GM20000 (cell line): ENCODE measurements at places on chromosomes 3 and 15.
A peak's percentile ranks its signal among the peaks of the same experiment; 100 is the strongest.

DNA sequence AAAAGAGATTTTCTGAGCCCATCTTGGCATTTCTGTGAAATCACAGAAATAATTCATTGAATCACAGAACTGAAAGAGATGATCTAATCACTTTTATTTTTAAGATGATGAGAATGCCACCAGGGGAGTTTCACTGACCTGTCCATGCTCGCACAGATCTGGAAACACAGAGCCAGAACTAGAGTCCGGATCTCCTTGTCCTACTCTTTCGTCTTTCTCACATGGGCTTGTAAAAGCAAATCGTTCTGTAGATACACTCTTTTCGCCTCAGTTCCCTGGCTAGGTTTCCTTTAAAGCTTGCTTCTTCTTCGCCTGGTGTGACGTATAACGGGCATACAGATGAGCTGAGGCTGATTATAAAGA, 122.5 kb upstream of the SPRED1 start:
- DNase-seq = peak; percentile 23

GRCh38 chr3:171261487-171261886, 198.7 kb downstream of the TNIK start:
- no peak for DNase-seq

DNA sequence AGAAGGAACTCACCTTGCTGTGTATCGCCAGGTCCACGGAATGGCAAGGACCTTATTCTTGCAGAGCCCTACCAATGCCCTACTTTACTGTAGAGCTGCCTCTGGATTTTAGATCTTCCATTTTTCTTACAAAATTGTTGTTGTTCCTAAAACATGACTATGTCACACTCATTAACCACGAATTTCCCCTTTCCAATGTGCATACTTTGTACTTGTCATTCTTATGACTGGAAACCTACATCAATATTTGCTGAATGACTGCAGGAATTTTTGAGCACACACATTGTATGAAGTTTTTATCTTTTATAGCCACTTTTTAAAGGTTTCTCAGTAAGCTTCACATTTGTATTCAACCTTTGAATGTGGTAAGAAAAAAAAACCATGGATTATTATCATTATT, 35.9 kb upstream of the CMSS1 start:
- DNase-seq = no peak

GRCh38 chr3:49244581-49245205, 32.3 kb downstream of the C3orf62 start:
- DNase-seq = no peak

DNA sequence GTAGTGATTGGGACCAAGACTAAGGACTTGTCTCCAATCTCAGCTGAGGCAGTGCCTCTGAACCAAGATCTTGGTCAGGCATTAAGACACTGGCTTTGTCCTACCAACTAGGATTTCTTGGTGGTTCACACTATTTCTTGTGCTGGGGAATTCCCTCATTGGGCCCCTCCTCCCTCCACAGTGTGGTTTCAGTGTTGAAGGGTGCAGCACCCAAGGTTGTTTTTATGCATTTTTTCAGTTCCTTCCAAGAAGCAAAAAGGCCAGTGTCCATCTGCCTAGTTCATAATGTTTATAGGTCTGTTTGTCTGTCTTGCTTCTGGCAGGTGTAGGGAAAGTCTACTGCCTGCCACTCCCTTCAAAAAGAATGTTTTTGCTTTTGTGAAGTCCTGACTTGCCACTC, 10.6 kb upstream of the ITPKA start:
- peak; percentile 90 for DNase-seq

- no peak for DNase-seq
Measured at GRCh38 chr3:20401253-20401652, 215.2 kb upstream of the SGO1 start.

GRCh38 chr3:70431911-70432310, 119.5 kb upstream of the MDFIC2 start:
- no peak for DNase-seq

DNA sequence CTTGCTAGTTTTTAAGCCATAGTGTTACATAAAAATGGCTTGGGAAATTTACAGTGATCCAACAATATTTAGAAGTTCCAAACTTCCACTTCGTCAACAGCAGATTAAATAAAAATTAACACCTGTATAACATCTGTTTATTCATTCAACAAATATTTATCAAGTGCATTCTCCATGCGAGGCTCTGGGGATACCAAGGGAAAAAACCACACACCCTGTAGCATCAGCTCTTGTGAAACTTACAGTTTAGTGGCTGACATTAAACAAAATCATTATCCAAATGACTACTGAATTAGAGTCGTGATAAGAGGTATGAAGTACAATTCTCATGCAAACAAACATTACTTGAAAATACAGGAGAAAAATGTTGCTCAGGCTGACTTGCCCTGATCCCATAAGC, 122.9 kb downstream of the DLG1 start:
- no peak for DNase-seq

DNA sequence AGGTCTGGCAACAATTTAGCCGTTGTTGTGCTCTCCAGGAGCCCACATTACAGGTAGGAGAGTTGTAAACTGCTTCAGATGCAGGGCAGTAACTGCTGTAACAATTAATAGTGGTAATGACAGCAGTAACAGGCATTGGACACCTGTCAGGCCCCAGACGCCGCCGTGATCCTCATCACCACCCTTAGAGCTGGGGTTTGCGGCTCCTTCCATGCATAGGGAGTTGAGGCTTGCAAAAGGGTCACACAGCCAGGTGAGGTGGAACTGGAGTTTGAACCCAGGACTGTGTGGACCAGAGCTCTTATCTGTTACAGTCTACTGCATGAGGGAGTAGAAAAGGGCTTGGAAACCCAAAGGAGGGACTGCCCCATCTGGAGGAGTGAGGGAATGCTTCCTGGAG, 26.8 kb upstream of the NR2C2 start:
- DNase-seq = no peak

DNA sequence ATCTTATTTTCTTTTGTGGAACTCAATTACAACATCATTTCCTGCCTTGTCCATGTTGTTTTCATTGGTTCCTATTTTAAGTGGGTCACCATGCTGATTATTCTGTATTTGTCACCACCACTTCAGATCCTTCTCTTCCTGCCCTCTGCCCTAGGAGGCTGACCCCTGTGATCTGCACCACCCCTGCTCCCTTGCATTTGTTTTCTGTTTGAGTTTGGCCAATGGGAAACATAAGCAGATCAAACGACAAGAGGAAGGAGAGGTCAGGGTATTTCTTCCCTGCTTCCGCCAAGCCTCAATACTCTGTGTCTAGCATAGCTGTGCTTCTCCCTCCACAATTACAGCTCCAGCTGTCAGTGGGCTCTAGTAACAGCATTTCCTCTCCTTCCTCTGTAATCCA, 71.6 kb downstream of the IMPG2 start:
- DNase-seq = no peak

GRCh38 chr15:100824211-100824610, 55.4 kb upstream of the ALDH1A3 start:
- DNase-seq = no peak

DNA sequence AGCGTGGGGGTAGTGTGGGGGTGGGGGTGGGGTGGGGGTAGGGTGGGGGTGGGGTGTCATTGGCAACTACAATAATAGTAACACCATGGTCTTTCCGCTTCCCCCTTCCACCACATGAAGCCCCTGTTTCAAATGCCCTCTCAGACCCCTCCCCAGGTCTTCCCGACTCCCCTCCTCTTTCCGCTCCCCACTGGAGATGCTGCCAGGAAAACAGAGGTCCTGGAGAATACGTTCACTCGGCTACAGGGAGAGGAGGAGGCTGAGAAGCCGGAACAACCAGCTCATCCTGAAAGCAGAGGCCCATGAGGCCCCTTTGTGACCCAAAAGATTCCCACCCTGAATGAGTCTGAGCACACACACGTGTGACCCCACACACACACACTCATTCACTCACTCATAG, 75.4 kb downstream of the CPN2 start:
- no peak for DNase-seq

DNA sequence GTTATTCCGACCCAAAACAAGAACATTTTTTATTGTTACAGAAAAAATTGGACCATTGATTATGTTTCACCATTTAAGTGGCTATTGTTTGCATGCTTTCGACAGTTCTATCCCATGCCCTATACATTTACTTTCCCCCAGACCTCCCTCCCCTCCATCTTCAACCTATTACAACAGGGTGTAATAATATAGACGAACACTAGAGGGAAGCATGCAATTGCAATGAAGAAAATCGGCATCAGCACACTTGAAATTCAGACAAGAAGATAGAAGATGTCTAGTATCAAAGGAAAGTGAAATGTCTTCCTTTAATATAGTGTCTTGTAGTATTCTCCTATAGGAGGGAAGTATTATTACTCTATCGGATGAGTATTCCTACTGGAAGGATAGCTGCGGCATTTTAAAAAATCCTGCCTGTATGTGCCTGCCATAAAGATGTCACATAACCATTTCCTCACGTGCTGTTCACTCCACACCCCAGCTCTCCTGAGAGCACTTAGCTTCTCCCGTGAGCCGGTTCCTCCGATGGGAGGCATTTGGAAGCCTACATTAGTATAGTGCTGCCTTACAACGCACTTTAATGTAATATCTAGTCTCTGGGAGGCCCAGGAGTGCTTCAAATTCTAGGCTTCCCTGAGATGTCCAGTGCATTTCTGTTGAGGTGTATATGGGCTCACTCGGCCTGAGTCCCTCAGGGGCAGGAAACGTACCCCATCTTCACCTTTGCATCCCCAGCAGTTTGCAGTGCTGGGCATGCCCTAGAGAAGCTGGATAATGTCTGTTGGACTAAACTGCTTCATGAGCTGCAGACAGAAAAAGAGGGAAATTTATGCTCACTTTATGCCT, 17.8 kb upstream of the ERICH6 start:
- DNase-seq = peak; percentile 61

DNA sequence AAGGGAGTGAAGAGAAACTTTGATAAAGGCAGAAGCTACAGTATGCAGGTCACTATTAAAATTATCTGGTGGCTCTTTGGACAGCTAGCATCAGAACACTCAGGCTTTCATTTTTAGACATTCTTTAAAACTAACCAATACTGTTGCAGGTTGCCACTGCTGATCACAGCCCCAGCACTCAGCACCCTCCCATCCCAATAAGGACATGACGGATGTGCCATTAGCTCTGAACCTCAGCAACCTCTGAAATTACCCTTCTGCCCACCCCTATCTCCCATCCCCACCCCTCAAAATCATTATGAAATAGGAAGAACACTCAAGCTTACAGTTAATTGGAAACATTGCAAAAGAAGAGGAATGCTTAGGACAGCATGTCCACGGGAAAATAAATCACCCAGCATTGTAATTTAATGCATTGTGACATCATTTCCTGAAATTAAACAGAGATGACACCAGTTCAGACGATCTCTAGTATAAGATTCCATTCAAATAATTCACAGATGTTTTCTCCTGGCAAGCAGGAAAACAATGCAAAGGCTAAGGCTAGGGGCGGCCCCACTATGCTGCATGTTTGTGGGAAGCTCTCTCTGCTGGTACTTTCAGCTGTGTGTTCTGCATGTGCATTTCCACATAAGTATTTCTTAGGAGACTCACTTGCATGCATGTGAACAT, 71.6 kb downstream of the MEIS2 start:
- no peak for DNase-seq

- no peak for DNase-seq
Measured at GRCh38 chr3:181610083-181610972, 101.4 kb upstream of the SOX2 start.

DNA sequence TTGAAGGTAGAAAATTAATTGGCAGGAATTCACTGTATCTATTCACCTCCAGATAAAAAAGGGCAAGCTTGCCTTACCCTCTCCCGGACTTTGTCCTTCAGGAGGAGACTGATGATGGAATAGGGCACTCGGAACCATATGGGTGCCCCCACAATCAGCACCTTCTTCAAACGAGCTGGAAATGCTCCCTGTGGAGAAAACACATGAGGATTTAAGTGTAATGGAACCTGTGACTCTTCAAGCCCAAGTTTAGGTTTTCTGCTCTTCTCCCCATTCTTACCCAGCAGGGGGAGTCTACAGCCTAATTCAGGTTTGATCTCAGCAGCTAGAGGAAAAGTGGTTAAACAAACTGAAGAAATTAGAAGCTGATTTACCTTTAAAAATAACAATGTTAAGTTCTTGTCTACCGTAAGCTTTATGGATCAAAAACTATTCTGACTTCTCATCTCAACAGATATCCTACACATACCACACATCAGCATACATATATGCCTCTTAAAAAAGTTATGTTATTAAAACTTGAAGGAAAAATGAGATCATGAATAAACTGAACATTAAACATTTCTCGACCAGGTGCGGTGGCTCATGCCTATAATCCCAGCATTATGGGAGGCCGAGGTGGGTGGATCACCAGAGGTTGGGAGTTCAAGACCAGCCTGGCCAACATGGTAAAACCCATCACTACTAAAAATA, 57.5 kb upstream of the SIN3A start:
- peak; percentile 52 for DNase-seq

- no peak for DNase-seq
Measured at GRCh38 chr3:134144694-134145093, 106.0 kb downstream of the RYK start.

DNA sequence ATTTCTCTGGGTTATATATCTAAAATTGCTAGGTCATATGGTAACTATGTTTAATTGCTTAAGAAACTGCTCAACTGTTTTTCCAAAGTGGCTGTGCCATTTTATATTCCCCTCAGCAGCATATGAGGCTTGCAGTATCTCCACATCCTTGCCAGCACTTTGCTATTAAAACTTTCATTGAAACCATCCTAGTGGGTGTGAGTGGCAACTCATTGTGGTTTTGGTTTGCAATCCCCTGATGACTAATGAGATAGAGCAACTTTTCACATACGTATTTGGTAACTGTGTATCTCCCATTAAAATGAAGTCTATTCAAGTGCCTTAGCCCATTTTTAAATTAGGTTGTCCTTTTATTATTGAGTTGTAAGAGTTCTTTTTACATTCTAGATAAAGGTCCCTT, 17.3 kb downstream of the KPNA1 start:
- peak; percentile 33 for DNase-seq

- DNase-seq = no peak
Measured at GRCh38 chr3:44601749-44602148, 17.0 kb downstream of the ZNF660 start.

- no peak for DNase-seq
Measured at GRCh38 chr3:81554801-81555200, 206.6 kb downstream of the GBE1 start.

DNA sequence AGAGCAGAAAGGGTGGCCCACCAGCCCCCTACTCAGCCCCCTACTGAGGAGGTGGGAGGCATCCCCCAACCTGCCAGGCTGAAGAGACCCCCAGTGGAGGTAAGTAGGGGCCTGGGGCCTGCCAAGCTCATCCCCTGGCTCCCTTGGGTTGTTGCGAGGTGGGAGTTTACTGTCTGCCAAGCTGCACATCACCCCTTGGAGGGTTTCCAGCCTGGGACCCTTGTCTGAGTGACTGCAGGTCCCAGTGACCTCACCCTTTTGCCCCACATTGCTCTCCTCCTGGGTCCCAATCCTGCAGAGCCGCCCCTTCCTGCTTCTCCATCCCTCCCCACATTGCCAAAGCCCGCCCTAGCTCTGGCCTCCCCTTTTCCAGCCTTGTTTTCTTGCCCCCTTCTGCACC, 1.0 kb upstream of the ALS2CL start:
- no peak for DNase-seq

DNA sequence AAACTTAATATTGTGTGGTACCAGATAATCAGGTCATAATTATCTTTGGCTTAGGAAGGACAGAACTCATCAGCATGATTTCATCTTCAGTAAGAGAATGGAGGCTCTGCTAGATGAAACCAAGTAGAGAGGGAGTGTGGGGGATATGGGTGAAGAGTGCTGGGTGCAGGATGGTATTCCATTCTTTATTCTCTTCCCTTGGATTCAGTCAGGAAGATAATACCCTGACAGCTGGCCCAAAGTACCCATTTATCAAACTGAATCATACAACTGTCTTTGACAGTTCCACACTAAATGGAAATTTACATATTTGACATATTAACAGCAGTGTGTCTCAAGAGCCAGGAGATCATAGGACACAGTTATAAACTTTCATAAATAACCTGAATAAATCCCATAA, 44.7 kb downstream of the GOLIM4 start:
- no peak for DNase-seq
